Midbrain (tissue), 1 donor: ENCODE measurements at places on chromosomes 5 and 9.

GRCh38 chr9:19231904-19232822, 1.7 kb downstream of the DENND4C start:
- DNase-seq: no peak

GRCh38 chr9:14317667-14318320, 3.9 kb upstream of the NFIB start:
- no peak for DNase-seq

DNA sequence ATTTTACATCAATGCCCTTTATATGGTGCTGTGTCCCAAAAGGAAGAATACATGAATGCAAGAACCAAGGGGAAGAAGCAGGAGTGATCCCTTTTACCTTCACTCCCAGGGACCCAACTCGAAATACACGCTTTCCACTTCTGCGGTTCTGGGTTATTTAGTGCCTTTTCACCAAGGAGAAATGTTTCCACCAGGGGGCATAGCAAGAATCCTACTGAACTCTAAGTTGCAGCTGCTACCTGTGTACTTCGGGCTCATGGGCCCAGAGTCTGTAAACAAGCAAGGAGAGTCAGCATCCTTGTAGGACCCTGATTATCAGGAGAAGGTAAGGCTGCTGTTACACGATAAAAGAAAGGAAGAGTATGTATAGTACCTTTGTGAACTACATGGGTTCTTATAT, 45.7 kb downstream of the DPYSL3 start:
- DNase-seq: no peak

GRCh38 chr5:173858670-173859407, 29.3 kb upstream of the CPEB4 start:
- no peak for DNase-seq

GRCh38 chr9:40926404-40927259, 201.8 kb downstream of the FOXD4L6 start:
- DNase-seq: no peak

DNA sequence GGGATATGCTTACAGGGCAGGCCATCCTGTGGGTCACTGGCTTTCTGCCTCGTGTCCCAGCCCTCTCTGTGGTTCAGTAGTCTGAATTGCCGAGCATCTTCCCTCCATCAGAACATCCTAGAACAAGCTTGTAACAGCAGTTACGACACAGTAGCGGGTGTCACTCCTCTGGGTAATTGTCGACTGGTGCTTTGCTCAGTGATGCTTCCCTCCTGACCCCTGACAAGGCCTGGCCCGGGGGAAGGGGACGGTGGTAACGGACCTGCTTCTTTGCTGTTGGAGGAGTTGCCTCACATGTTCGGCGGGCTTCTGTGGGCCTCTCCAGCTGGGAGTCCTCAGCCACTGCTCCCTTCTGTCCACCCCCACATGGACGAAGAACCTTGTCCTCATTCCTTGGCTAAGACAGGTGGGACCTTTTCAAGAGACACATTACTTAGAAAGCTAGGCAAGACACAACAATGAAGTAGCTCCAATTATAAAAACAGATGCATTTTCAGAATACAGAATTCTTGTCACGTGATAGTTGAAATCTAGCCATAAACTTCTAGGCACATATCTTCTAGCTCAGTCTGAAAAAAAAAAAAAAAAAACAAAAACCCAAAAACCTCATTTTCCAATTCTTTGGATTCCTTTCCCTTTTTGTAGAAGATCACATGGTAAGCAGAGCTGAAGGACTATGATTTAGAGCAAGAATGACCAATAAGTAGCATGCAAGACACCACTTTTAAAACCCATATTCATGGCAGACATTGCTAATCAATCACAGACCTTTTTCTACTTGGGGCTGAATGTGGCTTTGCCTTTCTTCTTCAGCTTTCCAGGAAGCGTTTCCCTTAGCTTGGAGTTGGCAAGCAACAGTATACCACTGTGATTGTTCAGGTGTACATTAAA, 25.0 kb downstream of the HMCN2 start:
- no peak for DNase-seq

GRCh38 chr9:135490166-135490870, 10.2 kb upstream of the MRPS2 start:
- no peak for DNase-seq

DNA sequence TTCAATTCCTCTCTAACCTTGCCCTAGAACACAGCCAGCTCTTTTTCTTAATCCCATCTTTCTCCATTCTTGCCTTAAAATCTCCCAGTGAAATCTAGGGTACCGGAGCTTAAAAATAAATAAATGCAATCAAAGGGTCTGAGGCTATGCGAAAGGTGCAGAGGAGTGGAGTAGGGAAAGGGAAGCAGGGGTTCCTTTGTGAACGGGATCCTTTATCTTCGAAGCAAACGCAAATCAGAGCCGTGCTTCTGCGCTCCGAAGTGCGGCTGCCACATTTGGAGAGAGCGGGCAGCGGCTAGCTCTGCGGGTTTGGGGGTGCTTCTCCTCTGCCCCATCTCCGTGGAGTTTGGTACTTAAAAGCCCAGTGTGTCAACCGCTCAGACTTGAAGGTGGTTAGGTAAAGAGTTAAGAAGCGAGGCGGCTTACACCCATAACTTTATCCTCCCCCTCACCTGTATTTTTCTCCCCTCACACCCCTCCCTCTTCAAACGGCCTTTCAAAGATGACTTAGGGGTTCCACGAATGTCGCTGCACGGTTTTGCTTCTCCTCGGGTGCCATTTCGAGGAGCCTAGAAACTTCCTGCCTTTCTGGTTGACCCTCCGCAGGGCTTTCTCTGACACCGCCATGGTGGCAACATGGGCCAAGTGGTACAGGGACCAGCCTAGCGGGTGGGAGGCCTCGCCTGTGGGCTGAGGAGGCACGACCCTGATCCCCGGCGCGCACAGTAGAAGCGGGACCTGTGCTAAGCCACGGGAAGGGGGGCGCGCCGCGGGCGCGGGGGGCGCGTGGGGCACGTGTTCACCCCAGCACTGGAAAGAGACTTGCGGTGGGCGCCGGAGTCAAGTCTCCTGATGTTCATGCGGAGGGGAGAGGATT, 31.7 kb upstream of the NFIB start:
- DNase-seq: no peak

- no peak for DNase-seq
Measured at GRCh38 chr5:142175461-142176142, 67.0 kb downstream of the NDFIP1 start.

GRCh38 chr5:119966028-119966427, 336.7 kb downstream of the FAM170A start:
- no peak for DNase-seq

GRCh38 chr9:36053971-36054370, 17.3 kb downstream of the RECK start:
- DNase-seq: no peak

DNA sequence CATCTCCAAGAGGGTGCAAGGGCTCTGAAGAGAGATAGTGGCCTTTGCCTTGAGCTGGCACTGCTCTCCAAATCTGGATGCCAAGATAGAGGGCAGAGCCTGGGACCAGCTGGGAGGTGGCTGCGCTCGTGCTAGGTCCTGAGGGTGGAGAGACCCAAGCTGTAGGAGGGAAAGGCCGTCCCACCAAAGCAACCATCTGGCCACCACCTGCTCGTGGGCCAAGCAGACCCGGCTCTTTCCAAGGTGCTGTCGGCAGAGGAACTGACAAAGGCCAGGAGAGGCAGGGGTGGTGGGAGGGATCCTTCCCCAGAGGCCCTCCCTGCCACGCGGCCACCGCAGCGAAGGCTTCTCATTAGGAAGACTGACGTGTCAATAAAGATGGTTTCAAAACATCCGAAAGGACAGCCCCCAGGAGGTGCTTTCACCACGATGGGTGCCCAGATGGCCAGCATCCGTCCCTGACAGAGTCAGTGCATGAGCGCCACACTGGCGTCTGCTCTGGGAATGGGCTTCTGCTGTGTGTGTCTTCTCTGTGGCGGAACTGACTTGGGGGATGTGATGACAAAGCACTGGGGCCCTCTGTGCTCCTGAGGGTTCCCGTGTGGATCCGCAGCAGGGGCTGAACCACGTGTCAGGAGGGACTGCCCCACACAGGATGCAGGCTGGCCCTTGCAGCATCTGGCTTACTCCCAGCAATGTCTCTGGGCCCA, 213.5 kb downstream of the FANCC start:
- no peak for DNase-seq

GRCh38 chr9:1009101-1009707, 32.7 kb downstream of the DMRT3 start:
- peak; percentile 89 for DNase-seq

DNA sequence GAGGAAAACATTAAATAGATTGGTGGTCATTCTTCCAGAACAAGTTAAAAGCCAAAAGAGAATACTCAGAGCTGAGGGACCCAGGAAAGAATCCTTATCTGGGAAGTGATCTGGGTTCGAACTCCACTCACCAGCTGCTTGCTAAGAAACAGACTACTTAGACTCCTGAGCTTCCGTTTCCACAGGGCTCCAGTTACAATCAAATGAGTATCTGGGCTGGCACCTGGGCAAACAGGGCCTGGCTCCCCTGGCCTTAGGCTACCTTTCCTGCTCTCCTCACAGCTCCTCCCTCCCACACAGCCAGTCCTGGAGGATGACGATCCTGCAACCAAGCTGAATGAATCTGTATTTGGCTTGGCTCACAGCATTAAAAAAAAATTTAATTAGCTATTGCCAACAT, 2.5 kb downstream of the MAPK9 start:
- no peak for DNase-seq

DNA sequence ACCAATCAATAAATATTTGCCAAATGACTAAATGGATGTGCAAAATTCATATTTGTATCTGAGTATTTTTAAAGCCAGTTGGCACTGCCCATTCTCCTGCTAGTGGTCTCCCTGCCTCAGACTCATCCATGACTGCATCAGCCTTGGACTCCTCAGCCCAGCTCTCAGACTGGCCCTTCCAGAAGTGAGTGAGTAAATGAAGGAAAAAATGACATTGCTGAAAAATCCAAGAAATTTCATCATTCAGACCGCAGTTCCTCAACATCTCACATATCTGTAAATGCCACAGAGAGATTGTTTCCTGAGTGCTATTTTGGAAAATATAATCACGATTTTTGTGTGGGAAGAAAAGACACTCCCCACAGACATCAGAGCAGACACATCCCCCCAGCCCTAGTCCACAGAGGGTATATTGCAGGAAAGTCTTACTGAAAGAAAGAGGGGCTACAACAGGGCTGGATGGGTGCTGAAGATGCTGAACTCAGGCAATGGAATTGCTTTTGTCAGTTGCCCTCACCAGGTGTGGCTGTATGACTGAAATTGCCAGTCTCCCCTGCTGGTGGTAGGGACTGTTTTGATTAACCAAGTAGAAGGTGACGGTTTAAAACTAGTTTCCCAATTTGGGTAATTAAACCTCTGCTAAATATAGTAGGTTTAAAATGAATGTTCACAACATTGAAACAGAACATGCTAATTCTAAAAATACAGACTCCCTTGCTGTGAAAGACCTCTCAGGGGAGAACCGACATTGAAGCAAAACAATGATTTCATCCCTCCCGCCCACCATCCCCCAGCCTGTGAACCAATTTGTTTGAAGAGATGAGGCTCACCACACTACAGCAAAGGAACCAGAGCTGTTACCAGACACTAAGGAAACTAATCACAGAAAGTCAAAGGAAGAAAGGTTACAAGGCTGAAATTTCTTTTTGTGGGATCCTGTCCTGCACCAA, 158.8 kb downstream of the DEPDC1B start:
- no peak for DNase-seq

DNA sequence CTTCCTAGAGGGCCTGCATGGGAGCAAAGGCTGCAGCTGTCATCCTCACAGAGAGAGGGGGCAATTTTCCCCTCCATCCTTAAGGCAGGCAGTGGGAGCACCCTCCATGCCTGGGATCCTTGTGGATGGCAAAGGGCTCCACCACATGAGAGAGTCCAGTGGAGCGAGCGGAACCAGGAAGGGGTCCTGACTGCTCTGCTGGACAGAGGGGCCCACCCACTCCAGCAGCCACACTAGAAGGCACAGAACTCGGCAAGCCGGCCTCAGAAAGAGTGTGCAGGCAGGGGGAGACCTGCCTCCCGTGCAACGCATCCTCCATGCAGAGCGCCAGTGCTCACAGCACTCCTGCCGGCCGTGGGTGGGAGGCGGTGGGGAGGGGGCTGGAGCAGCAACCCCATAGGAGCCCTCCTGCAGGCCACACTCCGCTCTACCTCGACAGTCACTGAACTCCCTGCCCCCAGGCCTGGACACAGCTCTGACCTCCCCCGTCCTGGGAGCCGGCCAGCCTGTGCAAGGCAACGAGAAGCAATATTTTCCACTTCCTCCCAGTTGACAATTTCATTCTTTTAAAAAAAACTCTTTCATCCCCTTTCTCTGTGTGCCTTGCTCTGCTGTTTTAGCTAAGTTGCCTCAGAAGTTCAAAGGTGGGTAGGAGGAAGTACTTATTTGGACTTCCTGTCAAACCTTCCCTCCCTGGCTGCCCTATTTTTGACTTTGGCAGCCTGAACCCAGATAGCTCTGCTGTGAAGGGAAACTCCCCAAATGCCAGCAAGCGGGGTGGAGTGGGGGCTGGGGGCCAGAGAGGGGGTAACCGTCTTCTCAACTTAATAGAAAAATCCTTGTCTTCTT, 5.3 kb upstream of the LCP2 start:
- DNase-seq: no peak

GRCh38 chr5:179235416-179236400, 109.6 kb downstream of the ADAMTS2 start:
- DNase-seq: no peak

DNA sequence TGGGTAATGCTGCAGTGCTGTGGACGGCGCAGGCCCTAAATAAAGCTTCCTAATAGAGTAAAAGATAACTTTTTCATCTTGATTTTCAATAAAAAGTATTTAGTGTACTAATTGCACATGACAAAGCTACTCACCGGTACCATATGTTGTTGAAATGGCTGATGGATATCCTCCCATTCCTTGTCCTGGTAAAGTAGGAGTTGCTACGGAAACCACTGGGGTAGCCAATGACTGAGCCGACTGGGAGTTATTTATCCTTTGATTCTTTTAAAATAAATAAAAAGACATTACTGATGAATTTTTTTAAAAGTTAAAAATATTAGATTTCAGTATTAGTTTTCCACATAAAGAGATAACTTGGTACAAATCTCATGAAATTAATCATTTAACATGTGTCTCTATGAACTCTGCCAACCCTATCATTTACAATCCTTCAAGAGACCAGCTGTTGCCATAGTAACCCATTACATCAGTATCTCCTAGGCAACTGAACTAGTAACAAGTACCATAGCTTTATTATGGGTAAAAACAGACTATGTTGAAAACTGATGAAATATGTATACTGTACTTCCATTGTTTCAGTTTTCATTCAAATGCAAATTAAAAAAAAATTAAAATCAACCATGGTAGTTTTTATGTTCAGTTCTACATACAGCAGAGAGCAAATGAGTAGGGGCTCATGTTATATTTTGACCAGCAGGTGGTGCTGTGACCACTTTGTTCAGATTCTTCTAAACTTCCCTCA, 153.7 kb downstream of the MEF2C start:
- peak; percentile 87 for DNase-seq
